MG63 (cell line): ENCODE measurements at places on chromosomes 3 and 15. TPM values are rescaled to one million over a fixed set of nuclear protein-coding genes. Genes with fewer than 3 reads are reported as not detected.

The MRPS22 gene
- total RNA-seq: 147 and 166 TPM in 2 replicates

The NGRN gene
- total RNA-seq: 83.1 and 134 TPM in 2 replicates

DNA sequence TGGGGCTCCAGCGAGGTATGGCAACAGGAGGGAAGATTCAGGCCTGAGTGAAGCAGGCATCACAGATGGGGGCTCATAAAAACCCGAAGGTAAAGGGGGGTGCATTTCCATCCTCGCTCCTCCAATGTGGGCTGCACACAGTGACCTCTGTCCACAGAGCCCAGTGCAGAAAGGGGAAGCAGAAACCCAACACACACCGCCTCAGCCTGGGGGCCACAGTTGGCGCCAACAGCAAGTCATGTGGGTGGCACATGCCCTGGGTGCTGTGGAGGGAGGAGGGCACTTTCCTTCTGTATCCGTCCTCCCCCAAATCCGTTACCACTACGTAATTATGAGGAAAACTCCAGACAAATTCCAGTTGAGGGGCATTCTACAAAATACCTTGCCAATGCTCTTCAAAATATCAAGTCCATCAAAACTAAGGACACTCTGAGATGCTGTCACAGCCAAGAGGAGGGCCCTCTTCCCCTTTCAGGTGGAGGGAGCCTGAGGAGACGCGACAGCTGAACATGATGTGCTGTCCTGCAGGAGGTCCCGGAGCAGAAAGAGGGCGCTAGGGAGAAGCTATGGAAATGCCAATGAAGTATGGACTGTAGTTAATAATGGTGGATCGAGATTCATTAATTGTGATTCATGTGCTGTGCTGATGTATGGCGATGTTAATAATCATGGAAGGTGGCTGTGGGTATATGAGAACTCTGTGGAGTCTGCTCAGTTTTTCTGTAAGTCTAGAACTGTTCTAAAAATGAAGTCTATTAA lies 16.4 kb downstream of the APBA2 start:
- no peak for DNase-seq

- DNase-seq: no peak
Measured at GRCh38 chr15:90650956-90651689, 66.0 kb upstream of the BLM start.

- DNase-seq: no peak
Measured at GRCh38 chr3:30475038-30475808, 131.2 kb upstream of the TGFBR2 start.

DNA sequence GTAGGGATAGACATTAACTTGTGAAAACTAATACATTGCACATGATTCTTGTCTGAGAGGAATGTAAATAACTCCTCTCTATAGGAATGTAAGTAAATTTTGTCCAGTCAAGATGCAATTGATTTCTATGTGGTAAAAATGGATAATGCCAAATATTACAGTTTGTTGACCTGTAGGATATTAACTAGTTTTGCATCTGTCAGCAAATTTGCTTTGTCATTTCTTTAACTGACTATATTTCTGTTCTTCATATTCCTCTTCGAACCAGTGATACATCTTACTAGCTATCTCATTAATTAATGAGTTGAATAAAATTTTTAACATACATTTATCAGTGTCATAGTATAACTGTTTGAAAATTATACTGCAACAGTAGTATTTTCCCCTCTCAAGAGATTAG lies 80.4 kb downstream of the EDEM1 start:
- DNase-seq: no peak

DNA sequence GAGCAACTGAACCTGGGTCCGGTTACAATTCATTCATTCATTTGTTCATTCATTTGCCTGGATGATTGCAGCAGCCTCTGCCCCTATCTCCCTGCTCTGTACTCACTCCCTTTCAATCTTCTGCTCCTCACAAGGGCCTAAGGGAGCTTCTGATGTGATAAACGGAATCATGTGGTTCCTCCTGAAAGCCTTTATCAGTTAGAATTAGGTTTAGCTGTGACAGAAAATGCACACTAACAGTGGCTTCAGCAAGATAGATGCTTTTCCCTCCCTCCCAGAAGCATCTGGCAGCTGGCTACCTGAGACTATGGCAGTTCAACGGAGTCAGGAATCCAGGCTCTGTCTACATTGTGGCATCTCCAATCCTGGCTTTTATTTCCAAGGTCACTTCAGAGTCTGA lies 196.0 kb downstream of the ADAMTS9 start:
- no peak for DNase-seq

- peak; percentile 94 for DNase-seq
Measured at GRCh38 chr15:63348392-63348791, 33.3 kb downstream of the CA12 start.

GRCh38 chr3:16026753-16027152 lies 147.7 kb upstream of the GALNT15 start:
- peak; percentile 18 for DNase-seq

- DNase-seq: no peak
Measured at GRCh38 chr3:77605865-77606264, 566.0 kb downstream of the ROBO2 start.

- DNase-seq: no peak
Measured at GRCh38 chr3:72629191-72629631, 219.0 kb downstream of the SHQ1 start.

DNA sequence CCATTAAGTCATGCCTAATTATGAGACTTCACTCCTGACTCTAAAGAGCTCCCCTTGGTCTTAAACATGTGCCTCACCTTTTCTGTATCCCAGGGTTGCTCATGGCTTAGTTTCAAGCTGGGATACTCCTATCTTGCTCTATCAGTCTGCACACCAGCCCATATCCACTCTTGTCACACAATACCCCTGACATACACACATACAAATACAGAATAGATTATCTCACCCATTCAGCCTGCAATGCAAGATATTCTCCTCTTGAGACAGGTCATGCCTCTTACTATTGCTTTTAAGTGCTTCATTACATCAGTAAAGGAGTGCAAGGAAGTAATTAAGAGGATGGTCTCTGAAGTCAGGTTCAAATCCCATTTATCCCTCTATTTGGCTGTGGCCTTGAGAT lies 587.3 kb downstream of the IGSF11 start:
- no peak for DNase-seq

DNA sequence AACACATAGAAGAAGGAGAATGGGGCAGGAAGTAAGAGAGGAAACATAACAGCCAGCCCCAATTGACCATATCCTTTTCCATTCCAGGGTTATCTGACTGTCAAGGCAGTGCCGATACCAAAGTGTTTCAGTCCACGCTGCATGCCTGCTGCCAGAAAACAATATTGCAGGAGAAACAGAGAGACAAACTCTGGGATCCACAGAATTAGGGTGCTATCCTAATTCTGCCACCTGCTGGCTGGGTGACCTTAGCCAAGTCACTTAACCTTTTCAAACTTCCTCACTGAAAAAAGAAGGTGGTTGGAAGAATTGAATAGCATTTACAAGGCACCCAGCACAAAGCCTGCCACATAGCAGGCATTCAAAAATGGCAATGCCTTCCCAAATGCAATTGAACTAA lies 32.0 kb downstream of the GLB1 start:
- DNase-seq: no peak

GRCh38 chr15:66682865-66683264 lies 19.2 kb upstream of the SMAD6 start:
- peak; percentile 59 for DNase-seq
